ENCODE measurements at places on chromosomes 6 and 20. TPM values are rescaled to one million over a fixed set of nuclear protein-coding genes. Genes with fewer than 3 reads are reported as not detected.

The SIRPD gene
- not detected for polyA plus RNA-seq

The TUBB2B gene
- 1.6 TPM for polyA plus RNA-seq

The HLA-DPA1 gene
- polyA plus RNA-seq, result 27.2 TPM

The MOG gene
- polyA plus RNA-seq, result not detected

The SYCP2L gene
- polyA plus RNA-seq, result 0.63 TPM

The CEP250 gene
- 6.8 TPM for polyA plus RNA-seq

The PRDM13 gene
- not detected for polyA plus RNA-seq

The CDK19 gene
- 6.6 TPM for polyA plus RNA-seq

The NNAT gene
- polyA plus RNA-seq, result 3.8 TPM

The POM121L2 gene
- not detected for polyA plus RNA-seq

The ZBTB12 gene
- 3.6 TPM for polyA plus RNA-seq

The DNAH8 gene
- under 0.01 TPM for polyA plus RNA-seq

The TBC1D7 gene
- polyA plus RNA-seq, result 7.7 TPM

The SYCP2 gene
- 1.1 TPM for polyA plus RNA-seq

The ZSCAN31 gene
- 5.5 TPM for polyA plus RNA-seq

The LY6G6D gene
- 0.67 TPM for polyA plus RNA-seq

The MICA gene
- 9.9 TPM for polyA plus RNA-seq

The FKBP1C gene
- 0.04 TPM for polyA plus RNA-seq

The STMN3 gene
- polyA plus RNA-seq, result 6.1 TPM
